ENCODE measurements at places on chromosomes 16 and 17. TPM values are rescaled to one million over a fixed set of nuclear protein-coding genes. Genes with fewer than 3 reads are reported as not detected.

PPP1R27 gene
- total RNA-seq: not detected

FAM20A gene
- total RNA-seq: 37.9 TPM

CBX1 gene
- 31.6 TPM for total RNA-seq

- no peak for DNase-seq
Observed at GRCh38 chr17:204427-205147, 23.1 kb upstream of the DOC2B start.

MYO15A gene
- total RNA-seq: 0.35 TPM

GRCh38 chr16:27959914-27960313, 103.6 kb downstream of the GSG1L start:
- DNase-seq: no peak

- no peak for DNase-seq
Observed at GRCh38 chr16:87571868-87572244, 30.5 kb upstream of the JPH3 start.

GRCh38 chr17:11917415-11917814, 79.9 kb downstream of the ZNF18 start:
- no peak for DNase-seq

DNA sequence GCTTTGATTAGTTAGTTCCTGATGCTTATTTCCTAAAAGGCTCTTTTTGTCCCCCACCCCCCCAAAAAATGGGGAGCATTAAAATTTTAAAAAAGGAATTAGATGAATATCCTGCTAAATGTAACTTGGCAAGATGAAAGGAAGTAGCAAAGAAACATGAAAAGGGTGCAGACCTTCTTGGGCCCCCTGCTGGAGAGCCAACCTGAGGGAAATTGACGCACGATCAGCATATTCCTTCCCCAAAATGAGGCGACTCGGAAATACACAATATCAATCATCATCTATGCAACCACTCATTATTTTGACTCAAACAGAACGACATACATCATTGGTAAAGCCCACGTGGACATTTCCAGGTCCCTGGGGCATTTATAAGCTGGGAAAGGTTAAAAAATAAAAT, 59.7 kb downstream of the GRIN2A start:
- no peak for DNase-seq

- no peak for DNase-seq
Observed at GRCh38 chr17:3795390-3796102, 5.4 kb downstream of the ITGAE start.

DNA sequence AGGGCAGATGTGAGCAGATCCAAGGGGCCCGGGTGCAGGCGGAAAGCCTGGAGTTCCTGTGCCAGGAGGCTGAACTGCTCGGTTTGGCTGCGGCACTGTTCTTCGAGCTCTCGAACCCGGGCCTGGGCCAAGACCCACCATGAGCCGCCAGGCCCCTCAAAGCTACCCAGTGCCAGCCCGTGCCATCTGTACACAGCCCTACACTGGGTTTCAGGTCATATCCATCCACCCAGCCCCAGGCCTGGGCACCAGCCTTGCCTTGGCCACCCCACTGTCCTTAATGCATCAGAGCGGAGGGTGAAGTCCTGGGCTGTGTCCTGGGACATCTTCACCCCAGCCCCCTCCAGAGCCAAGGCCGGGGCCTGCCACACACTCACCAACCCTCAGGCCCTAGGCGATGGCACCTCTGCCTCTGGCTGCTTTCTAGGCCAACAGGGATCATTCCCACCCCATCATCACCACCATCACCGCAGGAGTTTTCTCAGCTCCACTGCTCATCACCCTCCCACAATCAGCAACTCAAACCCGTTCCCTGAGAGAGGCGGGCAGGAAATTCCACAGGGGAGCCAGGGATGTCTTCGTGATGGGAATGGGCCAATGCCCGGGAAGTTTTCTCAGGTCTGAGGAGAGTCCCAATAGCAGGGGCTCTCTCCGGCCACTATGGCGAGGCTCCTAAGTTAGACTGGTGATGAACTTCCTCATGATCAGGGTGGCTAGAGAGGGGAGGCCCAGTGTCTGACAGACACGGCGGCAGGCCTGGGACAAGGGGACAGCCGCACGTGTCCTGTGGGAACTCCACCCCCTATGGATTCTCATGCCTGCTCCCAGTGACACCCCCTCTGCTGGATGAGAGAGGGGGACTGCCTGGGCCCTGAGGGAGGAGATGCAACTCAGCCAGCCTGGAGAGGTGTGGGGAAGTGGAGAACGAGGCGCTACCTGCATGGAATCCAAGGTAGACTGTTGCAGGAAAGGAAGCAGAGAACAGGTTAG, 9.1 kb downstream of the TSPOAP1 start:
- DNase-seq: peak; percentile 54

TMEM132E gene
- total RNA-seq: not detected

Measured in heart left ventricle (tissue), 16 donors.